HL-60 (cell line): ENCODE measurements at places on chromosomes 2 and 18.

DNA sequence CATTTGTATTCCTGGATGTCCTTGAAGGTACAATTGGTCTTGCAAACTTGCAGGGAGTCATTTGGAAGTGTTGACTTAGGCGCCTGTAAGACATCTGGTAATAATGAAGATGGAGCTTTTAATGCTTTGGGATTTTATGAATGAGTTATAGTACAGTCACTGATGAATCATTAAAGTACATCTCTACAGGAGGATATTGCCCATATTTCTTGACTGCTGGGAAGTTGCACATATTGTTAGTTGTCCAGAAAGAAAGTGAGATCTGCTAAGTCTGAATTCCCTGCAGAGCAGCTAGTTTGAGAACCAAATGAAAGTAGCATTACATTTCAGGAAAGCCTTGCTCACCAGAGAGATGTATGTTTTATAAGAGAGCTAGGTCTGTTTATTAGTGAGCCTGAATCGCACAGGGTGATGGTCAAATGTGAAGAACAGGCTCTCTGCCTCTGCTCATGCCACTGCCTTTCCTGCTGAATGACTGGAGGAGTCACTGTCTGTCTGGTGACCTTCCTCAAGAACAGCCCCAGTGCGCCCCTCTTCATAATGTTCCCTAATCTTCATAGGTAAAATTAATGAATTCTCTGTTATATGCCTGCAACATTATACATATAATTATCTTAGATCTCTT, 138.9 kb upstream of the KLHL14 start:
- no peak for DNase-seq

DNA sequence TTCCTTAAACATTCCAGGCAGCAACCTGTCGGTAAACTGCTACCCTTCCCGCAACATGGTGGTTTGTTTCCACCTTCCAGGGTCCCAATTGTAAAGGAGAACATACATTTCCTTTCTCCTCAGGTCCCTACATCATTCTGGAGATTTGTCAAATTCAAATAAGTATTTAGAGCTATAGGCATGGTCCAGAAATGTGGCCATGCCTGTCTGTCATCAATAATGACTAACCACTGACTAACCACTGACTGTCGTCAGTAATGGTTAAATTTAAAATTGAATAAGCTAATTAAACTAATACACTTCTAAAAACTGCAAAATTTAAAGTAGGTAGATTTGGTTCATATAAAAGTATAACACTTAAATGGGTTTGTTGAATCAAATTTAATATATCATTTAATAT, 984.0 kb upstream of the SLC39A10 start:
- no peak for DNase-seq

GRCh38 chr2:63571291-63571690, 17.0 kb downstream of the WDPCP start:
- no peak for DNase-seq

DNA sequence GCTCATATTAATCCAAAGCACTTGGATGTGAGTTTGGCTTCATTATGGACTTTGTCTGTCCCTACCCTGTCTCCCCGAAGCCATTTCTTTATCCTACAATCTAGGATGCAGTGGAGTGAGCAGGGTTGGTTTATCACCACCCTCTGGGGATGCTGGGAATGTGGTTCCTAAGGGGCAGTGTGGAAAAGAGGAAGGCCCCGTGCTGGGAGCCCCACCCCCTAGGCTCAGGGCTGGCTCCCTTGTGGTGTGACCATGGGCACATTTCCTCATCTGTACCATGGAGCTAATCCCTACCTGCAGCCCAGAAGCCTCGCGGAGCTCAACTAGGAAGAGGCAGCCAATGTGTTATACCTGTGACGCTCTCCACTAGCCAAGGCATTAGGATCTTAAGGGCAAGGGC, 92.5 kb downstream of the TGOLN2 start:
- no peak for DNase-seq
